Chondrocyte (in vitro differentiated cells): ENCODE measurements at places on chromosomes 2 and 18. TPM values are rescaled to one million over a fixed set of nuclear protein-coding genes. Genes with fewer than 3 reads are reported as not detected.

- H3K4me3 ChIP-seq, result peak overlapping the region; percentile 26
- peaks cover 37% of the 10 kb centered on the region for H3K4me1 ChIP-seq
- no peaks in the 10 kb centered on the region for H3K27me3 ChIP-seq
- DNase-seq, result no peak
Observed at GRCh38 chr18:9827793-9828505, 57.8 kb upstream of the TXNDC2 start.

- H3K27ac ChIP-seq, result no peak overlapping the region
- H3K27me3 ChIP-seq, result no peaks in the 10 kb centered on the region
- H3K4me3 ChIP-seq, result no peak overlapping the region
- DNase-seq, result no peak
- H3K36me3 ChIP-seq, result no peaks in the 10 kb centered on the region
Observed at GRCh38 chr2:164671664-164672396, 50.5 kb upstream of the GRB14 start.

GRCh38 chr2:183723278-183723677 lies 599.0 kb downstream of the NUP35 start:
- H3K4me1 ChIP-seq, result no peaks in the 10 kb centered on the region
- no peak overlapping the region for H3K4me3 ChIP-seq

DNA sequence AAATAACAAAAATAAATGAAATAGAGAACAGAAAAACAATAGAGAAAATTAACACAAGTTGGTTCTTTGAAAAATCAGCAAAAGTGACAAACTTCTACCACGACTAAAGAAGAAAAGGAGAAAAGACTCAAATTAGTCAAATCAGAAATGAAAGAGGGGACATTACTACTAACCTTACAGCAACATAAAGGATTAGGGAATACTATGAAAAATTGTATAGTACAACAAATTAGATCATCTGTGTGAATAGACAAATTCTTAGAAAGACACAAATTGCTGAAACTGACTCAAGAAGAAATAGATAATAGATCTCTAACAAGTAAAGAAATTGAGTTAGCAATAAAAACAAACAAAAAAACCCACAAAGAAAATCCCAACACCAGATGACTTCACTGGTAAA lies 48.5 kb upstream of the PGAP1 start:
- H3K27ac ChIP-seq, result no peak overlapping the region
- no peaks in the 10 kb centered on the region for H3K27me3 ChIP-seq
- H3K4me1 ChIP-seq, result no peaks in the 10 kb centered on the region

GRCh38 chr18:43001821-43002220 lies 113.7 kb downstream of the RIT2 start:
- DNase-seq, result no peak
- H3K27me3 ChIP-seq, result peaks cover 3% of the 10 kb centered on the region
- no peak overlapping the region for H3K27ac ChIP-seq
- no peaks in the 10 kb centered on the region for H3K36me3 ChIP-seq

DNA sequence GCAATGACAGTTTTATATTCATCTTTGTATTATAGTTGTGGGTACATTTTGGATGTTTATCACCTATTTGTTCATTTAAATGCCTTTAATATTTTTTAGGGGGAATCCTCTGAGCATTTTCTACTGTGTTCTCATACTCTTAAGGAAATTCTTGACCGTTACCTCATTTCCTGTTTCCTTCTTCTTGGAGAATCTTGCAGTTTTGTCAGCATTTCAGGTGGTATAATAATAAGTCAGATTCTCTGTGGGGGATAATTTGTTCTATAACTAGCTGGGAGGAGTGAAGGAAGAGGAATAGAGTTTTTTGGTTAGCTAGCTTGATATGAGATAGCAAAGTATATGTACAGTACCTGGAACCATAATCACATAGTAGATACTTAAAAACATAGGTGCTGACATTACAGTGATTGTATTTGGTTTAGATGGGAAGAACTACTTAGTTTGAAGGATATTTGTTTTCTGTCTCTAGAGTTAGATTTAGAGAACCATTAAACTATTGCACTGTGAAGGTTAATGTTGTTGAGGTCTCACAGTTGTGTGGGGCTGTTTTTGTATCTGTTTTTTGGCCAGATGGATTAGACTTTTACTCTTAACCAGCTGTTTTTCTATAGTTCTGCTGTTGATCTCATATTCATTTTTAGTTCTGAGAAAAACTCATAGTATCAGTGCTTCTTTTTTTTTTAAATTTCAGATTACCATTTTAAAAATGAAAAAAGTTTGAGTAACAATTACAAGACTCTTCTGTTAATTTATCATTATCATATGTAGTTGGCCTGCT lies 14.2 kb downstream of the MTX2 start:
- H3K27me3 ChIP-seq, result no peaks in the 10 kb centered on the region
- peaks cover 12% of the 10 kb centered on the region for H3K4me1 ChIP-seq
- H3K27ac ChIP-seq, result no peak overlapping the region
- DNase-seq, result no peak
- H3K4me3 ChIP-seq, result no peak overlapping the region

DNA sequence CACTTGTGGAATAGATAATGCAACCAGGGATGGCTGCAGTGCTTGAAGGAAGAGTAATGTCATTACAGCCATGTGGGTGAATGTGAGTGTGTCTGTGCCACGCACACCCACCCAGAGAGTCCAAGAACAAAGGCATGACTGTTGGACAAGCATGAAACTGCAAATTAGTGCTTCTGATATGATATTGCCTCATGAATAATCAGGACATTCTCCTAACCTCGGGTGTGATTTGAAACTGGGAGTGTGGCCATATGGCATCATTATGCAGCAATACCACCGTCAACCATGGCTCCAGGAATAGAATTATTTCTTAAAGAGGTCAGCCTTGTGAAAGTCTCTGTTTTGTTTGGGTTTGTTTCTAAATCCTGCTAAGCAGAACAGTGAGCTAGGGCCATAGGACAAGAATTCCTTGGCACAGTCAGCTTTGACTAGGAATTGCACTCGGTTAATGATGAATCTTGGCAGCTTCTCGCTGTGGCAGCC lies 678.0 kb upstream of the RAB6C start:
- H3K27me3 ChIP-seq, result peaks cover 3% of the 10 kb centered on the region
- no peak for DNase-seq
- no peaks in the 10 kb centered on the region for H3K36me3 ChIP-seq
- H3K4me1 ChIP-seq, result no peaks in the 10 kb centered on the region

GRCh38 chr2:4047961-4048891 lies 344.9 kb downstream of the DCDC2C start:
- no peak for DNase-seq
- H3K27me3 ChIP-seq, result no peaks in the 10 kb centered on the region

DNA sequence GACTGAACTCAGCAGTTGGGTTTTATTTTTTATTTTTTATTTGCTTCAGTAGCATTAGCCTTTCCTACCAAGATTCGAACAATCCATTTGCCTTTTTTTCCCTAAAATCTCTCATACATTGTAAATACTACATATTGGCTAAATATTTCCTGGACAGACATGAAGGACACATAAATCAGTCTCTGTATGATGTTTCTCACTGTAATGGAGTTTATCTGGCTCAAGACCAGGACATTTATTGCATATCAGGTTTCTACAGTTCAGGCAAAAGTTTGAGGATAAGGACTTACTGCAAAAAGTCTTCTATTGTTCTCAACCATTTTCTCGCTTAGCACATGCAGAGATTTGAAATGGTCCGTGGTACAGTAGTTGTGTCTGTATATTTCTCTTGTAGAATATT lies 3.3 kb downstream of the CLUL1 start:
- no peak for DNase-seq
- peaks cover 9% of the 10 kb centered on the region for H3K27me3 ChIP-seq
- H3K4me1 ChIP-seq, result peaks cover 15% of the 10 kb centered on the region
- no peak overlapping the region for H3K4me3 ChIP-seq

ARID5A gene
- 7.5 to 14.4 TPM (median 12.9 TPM) in 3 replicates for total RNA-seq

CD207 gene
- total RNA-seq, result not detected in 3 replicates

KCNE4 gene
- total RNA-seq, result 7.4 to 23.2 TPM (median 22.3 TPM) in 3 replicates

BCL11A gene
- 11.1 to 15.4 TPM (median 13.4 TPM) in 3 replicates for total RNA-seq

TBR1 gene
- total RNA-seq, result not detected in 3 replicates
